Activated CD4-positive, CD25-positive, alpha-beta regulatory T cell treated with anti-CD3 and anti-CD28 coated beads, Interleukin-2, amount 50 U/mL, for 16 hours (primary cell): ENCODE measurements at places on chromosomes 2 and 18.

DNA sequence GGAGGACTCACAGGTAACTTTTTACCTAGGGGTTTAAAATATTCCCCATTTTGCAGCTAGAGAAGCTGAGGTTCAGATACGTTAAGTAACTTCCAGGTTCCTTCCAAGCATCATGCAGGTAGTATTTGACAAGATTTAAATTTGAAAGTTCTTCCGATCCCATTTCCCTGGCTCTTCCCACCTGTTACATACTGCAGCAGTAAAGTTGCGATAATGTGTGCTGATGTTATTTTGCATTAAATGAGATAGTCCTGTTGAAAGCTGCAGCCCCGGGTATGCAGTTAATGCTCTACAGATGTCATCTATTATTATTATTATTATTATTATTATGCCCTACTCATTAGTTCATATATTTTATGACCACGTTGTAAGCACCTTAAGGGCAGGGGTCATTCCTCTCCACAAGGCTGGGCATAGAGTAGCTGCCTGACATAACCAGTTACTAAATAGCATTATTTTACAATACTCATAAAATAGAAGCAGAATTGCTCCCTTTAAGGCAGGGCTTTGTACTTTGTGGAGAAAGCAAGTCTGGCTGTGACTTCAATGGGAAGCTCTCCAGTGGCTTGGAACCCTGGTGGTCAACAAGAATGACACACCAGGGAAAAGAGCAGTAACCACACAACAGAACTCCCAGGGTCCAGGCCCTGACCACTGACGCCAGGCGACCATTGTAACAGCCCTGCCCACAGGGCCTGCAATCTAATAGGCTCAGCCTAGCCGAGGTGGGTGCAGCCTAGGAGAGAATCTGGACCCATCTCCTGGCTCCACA is 112.0 kb upstream of the STPG4 start:
- DNase-seq = no peak

- DNase-seq = no peak
Measured at GRCh38 chr18:62118328-62118727, 68.5 kb downstream of the PIGN start.

DNA sequence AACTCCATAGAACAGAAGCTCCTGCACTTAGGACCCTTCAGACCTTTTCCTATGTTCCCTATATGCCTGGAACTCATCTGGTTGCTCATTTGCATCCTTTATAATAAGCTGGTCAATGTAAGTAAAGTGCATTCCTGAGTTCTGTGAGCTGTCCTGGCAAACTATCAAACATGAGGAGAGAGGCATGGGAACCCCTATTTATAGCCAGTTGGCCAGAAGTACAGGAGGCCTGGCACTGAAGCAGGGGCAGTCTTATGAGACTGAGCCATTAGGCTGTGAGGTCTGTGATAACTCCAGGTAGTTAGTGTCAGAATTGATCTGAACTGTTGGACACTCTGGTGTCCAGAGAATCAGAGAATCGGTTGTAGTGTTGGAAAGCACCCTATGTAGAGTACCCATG is 88.4 kb downstream of the EHD3 start:
- no peak for DNase-seq

DNA sequence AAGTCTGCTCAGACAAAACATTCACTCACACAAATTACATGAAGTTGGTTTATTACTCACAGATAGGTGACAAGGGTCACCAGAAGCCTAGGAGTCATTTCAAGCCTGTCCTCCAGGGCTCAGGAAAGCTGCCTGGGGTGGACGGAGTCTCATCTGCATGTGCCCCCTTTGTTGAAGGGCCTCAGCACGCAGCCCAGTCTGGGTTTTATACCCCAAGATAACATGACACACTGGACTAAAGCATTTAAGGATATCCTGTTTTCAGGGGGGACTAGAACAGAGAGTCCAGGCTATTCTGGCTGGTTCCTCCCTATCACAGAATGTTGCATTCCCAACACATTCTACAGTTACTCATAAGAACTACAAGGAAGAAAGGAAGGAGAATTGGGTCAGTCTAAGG is 164.7 kb downstream of the MREG start:
- DNase-seq = no peak

GRCh38 chr2:37992601-37993000 is 67.5 kb downstream of the RMDN2 start:
- DNase-seq = no peak

DNA sequence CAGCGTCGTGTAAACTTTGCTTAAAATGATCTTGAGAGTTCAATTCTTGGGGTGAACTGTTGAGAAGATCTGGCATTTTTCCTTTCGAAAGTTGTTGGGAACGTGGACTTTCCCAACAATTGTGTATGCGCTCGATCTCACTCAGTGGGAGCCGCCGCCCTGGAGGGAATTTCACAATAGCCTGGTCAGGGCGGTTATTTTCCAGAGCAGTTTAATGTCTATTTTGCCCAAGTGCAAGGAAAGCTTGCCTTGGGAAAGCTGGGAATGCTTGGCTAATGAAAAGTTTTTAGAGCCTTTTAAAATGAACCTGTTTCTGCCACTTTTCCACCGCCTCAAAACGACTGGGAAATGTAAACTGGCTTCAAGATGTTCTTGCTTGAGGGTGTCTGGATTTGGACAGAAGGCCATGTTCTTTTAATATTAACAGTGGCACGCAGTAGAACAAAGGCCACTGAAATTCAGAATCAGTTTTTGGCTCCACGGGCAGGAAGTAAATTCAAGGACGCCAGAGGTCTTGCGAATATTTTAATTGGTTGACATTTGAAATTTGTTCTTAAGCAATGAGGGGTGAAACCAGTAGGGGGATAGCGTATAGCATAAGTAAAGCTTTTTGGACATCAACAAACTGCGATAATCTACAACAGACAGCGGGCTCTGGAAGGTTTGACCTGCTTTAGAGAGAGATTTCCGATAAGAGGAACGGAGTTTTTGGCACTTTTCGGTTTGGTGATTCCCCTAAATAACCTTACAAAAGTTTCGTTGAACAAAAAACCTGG is 1.2 kb downstream of the CFLAR start:
- DNase-seq = no peak

GRCh38 chr2:57862153-57862552 is 184.5 kb upstream of the VRK2 start:
- DNase-seq = no peak

GRCh38 chr18:42706618-42707017 is 408.9 kb downstream of the RIT2 start:
- DNase-seq = no peak

DNA sequence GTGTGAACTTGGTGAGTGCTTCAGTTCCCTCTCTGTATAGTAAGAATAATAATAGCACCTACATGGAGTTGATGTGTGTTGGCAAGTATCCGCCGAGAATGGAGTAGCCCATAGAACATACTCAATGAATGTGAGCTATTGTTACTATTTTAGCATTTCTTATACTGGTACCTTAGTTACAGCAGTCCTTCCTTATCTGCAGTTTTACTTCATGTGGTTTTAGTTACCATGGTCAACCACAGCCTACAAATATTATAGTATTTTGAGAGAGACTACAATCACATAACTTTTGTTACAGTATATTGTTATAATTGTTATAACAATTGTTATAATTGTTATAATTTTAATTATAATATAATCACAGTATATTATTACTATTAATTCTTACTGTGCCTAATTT is 152.5 kb upstream of the RASGRP3 start:
- no peak for DNase-seq

- DNase-seq = no peak
Measured at GRCh38 chr2:99708231-99708630, 218.4 kb upstream of the REV1 start.
